CD4-positive, alpha-beta T cell treated with Interleukin-4 for 1 hour (primary cell): ENCODE measurements at places on chromosomes 5 and 9.

DNA sequence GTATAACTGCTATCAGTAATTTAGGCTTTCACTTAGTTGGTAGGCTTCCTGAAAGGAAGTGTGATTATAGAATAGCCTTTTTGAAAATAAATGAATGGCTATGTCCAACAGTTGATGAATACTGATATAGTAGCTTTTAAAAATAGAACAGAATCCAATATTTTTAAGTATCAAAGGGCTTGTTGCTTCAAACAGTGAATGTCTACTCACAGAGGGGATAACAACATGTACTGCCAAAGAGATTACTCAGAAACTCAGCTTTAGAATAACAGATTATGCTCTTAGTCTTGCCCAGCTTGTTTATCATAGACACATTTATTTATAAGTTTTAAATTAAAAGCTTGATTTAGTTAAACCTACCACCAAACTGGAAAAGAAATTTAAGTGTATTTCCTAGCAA lies 132.6 kb downstream of the XRCC4 start:
- DNase-seq: no peak

- peak; percentile 66 for DNase-seq
These were observed 26.5 kb upstream of the CLPTM1L start for GRCh38 chr5:1371218-1371971.

DNA sequence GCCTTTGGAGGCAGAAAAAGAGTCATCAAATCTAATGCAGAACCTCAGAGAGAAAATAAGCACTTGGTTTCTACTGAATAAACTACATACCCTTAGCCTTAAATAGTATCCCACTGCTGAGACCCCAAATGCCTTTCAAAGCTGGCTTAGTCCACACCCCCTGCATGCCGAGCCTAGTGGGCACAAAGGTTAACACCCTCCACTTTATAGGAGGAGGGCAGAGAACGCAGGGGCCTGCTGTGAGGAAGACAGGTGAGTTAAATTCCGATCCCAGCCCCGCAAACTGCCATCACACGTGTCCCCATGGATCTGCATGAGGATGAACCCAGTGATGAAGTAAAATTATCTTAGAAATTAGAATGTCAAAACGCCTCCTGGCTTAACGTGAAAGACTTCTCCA lies 19.5 kb upstream of the HSD17B3 start:
- no peak for DNase-seq

DNA sequence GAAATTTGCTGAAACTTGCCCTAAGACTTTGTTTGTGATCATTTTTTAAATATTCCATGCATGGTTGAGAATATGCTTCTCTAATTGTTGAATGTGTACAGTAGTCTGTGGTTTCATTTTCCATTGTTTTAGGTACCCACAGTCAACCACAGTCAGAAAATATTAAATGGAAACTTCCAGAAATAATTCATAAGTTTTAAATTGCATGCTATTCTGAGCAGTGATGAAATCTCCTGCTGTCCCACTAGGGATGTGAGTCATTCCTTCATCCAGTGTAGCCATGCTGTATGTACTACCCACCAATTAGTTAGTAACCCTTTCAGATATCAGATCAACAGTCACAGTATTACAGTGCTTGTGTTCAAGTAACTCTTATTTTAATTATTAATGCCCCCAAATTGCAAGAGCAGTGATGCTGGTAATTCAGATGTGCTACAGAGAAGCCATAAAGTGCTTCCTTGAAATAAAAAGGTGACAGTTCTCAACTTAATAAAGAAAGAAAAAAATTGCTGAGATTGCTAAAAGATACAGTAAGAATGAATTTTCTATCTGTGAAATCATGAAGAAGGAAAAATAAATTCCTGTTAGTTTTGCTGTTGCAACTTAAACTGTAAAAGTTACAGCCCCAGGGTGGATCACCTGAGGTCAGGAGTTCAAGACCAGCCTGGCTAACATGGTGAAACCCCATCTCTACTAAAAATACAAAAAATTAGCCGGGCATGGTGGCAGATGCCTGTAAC lies 79.9 kb upstream of the FBXL17 start:
- DNase-seq: no peak

- DNase-seq: no peak
These were observed 69.3 kb downstream of the SHB start for GRCh38 chr9:37999588-38000189.

DNA sequence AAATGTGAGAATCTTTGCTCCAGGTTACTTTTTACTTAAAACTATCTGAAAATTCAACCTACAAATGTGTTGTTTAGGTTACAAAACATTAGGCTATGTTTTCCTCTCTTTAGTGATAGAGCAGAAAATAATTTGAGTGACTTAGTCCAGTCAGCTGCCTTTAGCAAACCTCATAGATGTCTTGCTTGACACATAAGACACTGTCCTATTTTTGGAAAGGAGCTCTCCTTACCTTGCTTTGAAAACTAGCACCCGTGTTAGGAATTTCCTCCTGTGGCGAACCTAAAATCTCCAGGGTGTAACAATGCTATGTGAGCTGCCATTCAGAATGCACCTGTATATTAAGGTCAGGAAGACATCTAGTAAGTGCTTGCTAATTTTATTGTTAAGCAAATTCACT lies 221.2 kb upstream of the CD180 start:
- DNase-seq: no peak

DNA sequence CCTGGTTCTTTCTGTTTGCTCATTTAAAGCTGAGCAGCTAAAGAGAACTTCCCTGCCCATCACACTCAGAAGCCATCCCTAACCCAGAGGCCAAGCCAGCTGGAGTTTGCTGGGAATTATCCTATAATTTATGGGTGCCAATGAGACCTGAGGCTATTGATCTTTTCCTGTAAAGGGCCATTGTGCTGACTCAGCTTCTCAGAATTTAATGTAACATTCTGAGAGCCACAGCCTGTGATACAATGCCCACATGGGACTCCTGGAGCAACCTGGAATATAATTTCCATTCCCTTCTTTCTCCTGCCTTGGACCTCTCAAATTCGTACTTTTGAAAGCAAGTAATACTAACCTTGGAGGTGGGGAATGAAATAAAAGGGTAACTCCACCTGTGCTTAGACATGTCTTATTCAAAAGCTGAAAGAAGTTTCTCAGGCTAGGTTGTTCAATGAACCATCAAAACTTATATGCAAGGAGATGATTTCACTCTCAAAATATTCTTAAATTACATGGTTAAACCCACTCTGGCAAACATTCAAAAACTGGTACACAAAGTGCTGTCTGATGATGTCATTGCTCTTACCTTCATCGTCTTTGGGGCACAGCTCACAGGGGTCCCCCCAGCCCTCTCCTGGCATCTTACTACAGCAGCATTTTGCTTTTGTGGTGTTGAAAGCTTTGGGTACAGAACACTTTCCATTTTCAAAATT lies 206.7 kb downstream of the SLC12A2 start:
- no peak for DNase-seq

DNA sequence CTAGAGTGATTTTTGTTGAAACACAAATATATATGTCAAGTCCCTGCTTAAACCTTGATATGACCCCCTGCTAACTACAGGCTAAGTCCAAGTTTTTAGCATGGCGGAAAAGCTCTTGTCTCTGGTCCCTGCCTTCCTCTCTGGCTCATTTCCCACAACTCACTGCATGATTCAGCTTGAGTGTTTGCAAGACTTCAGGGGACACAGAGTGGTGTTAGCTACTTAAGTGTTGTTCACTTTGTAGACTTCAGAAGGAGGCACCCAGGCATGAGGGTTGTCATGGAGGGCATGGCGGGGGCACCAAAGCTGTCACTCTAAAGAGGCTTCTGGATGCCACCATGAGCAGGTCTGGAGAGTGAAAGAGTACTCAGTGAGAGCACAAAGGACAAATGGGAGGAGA lies 362.4 kb upstream of the ACTBL2 start:
- DNase-seq: no peak

DNA sequence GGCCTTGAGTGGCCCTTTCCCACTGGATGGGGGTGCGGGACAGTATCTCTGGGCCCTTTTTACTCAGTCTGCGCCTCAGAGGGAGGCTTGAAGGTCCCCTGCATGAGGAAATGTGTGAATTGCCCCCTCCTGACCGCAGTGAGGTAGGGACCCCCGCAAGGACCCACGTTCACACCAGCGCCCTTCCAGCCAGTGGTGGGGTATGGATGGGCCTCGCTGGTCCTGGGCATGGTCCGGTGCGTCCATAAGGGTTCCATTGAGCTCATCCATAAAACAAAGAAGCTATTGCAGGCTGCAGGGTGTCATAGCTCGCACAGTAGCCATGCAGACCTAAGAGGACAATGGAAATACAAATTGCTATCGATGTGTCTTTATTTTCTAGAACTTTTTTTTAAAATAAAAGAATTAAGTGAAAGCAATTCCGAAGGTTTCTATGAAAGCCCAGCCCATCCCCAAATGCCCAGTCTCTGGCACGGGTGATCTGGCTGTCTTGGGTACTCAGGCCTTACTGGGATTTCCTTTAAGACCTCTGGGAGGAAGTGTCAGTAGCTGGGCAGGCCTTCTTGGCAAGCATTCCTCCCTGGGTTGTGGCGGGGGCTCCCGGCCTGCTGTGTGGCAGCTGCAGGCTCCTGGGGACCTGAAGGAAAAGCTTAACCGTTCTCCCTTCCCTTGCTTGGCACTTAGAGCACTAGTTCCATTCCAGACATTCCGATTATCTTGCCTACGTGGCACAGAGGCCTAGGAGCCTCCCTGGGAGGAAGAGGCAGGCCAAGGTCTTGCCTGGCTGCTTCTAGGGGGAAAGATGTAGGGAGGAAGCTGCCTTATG lies 1.5 kb upstream of the SEMA5A start:
- DNase-seq: no peak

DNA sequence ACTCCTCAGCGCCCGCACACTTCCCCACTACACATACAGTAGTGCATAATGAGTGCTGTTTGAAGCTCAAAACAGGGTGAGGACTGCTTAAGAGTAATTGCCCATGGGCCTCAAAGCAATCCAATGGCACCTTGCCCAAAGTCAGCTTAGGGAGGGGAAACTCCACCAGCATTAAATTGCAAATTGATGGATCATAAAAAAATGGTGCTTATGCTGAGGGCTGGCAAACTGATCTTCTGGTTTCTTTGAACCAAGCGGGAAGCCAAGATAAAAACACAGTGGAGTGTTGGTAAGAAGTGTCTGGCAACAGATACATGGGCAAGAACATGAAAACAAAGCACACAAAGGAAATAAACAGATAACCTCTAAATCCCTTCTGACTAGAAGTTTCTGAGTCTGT lies 28.0 kb downstream of the TLE1 start:
- no peak for DNase-seq

- peak; percentile 10 for DNase-seq
These were observed 135.6 kb downstream of the LIFR start for GRCh38 chr5:38420691-38421390.

DNA sequence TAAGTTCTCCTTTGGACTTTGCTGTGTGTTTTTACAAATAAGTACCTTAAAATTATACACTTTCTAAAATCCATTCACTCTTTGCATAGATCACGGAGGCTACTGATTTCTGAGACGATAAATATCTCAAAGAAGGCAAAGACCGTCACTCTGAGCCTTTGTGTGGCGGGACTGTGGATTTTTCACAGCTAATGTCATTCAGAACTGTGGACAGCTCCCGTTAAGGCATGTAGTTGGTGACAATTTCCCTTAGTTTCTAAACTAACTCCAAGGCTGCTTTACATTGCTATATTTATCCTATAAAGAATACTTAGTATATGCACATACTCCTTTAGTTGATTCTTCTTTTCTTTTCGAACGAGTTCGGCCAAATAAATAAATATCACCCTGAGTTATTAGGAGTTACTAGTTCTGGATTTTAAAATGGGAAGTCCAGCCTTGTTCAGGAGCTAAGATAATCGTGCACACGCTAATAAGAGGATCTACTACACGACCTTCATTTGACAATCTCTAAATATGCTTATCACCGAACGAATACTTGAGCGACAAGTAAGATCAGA lies 1.8 kb downstream of the HCN1 start:
- DNase-seq: no peak

DNA sequence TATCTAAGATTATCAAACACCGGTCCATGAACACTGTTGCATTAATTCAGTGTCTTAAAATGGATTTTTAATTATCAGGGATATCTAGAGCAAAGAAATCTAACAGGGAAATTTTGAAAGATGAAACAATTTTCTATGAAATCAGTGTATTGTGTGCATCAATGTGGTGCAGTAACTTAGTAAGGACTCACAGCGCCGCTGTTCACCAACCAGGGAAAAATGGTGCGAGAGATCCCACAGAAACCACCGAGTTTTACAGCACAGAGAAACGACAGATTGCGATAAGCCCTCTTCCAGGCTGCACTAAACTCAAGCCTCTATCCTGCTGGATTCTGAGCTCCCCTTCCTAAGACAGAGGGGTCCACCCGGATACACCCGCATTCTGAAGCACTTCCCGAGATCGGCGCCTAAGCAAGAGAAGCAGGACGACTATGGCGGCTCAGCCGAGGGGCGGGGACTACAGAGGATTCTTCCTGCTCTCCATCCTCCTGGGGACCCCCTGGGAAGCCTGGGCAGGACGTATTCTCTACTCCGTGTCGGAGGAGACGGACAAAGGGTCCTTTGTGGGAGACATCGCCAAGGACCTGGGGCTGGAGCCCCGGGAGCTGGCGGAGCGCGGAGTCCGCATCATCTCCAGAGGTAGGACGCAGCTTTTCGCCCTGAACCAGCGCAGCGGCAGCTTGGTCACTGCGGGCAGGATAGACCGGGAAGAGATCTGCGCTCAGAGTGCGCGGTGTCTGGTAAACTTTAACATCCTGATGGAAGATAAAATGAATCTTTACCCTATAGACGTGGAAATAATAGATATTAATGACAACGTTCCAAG lies at the start of gene PCDHGA7:
Gene PCDHGA7 (plus strand): TSS at position 274 of the 826 bp plus-strand sequence. CDS start 158 bp downstream, at position 432.
- DNase-seq: no peak

GRCh38 chr9:78291240-78291925 lies 5.5 kb upstream of the PSAT1 start:
- DNase-seq: no peak

DNA sequence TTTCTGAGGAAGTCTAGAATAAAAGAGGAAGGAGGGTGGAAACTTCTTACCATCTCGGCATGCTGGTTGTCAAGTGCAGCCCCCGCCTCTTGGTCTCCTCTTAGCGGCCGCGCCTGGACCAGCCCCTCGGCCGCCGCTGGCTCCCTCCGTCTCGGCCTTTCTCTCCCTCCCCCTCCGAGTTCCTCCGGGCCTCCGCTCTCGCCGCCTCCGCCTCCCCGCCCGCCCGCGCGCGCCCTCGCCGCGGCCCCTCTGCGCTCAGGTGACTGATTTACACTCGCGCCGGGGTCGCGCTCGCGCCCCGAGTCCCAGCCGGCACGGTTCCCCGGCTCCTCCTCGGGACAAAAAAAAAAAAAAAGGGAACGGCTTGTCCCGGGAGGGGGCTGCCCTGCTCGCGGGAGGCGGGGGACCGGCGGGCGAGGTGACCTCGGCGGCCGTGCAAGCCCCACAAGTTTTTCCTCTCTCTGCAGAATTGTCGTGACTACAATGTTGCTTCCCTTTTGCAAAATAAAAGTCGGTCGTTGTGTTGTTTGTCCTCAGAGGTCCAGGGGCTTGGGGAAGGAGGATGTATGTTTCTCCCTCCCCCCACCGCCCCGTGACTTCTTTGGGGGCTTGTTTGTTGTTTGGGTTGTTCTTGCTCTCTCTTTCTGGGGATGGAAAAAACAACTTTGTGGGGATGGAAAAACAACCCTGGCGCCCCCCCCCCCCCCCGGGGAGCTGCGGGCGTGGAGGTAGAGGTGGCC lies at the start of gene BNC2:
Gene BNC2 (minus strand): TSS at position 75 of the 740 bp plus-strand sequence. CDS start 22 bp downstream, at position 53.
- no peak for DNase-seq
